ENCODE measurements at places on chromosomes 13 and 19.
A peak's percentile ranks its signal among the peaks of the same experiment; 100 is the strongest.

DNA sequence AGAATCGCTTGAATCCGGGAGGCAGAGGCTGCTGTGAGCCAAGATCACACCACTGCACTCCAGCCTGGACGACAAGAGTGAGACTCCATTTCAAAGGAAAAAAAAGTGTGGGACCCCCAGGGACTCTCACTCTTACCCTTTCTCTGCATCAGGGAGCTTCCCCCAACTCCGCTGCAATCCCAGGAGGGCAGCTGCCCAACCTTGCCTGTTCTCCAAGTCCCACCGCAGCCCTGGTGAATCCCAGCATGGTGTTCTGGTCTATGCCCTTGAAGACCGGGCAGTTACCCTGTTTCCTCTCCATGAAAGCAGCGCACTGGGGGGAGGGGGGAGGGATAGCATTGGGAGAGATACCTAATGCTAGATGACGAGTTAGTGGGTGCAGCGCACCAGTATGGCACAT, 35.7 kb upstream of the DPRX start:
- no peak for DNase-seq

GRCh38 chr19:6613711-6614110, 22.8 kb upstream of the CD70 start:
- DNase-seq: no peak

DNA sequence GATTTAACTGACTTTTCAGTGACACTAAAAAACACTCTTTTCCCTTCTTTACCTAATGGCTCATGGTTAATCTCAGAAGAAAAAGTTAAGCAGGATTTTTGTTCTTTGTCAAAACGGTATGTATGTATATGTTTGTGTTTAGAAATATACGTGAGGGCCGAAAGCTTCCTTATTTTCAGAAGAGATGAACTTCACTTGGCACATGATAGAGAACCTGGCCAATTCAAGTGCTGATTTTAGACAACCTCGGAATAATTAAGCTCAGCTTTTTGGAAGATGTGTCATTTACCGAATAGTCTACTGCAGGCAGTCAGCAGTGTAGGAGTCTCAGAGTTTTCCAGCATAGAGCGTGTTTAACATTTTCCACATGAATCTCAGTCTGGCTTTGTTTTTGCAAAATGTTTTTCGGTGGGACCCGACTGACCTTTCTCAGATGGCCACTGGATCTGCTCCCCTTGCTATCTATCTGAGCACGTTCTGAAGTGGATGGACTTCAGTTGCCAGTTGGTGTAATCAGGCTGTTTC, 4.6 kb downstream of the RNASEH2B start:
- DNase-seq: no peak

GRCh38 chr19:19110410-19111135, 27.7 kb downstream of the TMEM161A start:
- DNase-seq: no peak

DNA sequence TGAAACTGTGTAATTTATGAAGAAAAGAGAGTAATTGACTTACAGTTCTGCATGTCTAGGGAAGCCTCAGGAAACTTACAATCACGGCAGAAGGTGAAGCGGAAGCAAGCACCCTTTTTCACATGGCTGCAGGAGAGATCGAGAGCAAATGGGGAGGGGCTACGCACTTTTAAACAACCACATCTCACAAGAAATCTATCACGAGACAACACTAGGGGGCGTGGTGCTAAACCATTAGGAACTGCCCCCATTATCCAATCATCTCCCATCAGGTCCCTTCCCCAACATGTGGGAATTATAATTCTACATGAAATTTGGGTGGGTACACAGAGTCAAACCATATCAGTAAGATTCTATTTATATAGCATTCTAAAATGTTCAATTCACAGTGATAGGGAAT, 114.8 kb upstream of the TRPC4 start:
- no peak for DNase-seq

DNA sequence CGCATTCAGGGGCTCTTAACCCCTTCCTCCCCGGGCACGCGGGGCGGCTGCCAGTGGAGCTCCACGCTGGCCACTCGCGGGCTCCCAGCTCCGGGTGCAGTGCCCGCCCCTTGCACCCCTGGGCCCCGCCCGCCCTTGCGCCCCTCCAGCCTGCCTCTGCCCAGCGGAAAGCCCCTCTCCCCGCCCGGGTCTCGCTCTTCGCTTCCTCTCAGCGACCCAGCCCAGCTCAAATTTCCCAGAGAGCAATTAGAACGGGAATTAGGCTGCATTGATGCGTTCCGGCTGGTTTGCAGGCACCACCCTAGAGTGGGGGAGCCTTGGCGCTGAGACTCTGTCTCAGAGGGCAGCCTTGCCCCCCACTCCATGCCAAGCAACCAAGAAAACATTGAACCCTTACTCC, 1.8 kb upstream of the GSX1 start:
- DNase-seq: no peak

DNA sequence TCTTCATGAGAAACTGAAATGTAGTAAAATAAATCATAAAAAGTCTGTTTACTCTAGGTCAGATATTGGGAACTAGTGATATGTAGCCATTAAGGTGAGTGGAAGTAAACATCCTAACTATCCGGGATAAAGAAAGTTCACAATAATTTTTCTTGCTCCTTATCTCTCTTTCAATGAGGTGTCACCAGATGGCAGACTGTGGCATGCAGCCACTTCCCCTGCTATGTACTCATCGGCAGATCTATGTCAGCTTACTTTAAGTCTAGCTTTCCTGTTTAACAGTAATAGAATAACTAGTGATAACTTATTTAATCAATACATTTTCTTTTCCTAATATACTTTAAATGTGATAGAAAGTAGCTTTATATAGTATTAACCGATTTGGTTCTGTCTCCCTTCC, 181.9 kb downstream of the NDFIP2 start:
- DNase-seq: no peak

DNA sequence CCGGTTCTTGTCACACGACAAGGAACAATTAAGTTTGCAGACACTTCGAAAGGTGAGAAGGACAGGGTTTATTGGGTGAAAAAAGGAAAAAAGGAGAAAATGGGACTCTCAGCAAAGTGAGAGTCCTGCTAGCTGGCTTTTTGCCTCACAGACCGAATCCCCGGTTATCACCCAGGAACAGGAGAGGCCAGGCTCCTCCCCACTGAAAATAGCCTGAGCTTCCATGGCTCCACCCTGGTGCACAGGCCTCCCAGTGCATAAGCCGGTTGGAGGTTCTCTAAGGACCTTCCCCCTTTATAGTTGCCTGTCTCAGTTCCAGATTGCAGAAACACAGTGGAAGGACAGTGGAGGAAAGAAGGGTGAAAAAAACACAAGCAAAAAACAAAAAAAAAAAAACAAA, 571.7 kb downstream of the KCTD12 start:
- no peak for DNase-seq

DNA sequence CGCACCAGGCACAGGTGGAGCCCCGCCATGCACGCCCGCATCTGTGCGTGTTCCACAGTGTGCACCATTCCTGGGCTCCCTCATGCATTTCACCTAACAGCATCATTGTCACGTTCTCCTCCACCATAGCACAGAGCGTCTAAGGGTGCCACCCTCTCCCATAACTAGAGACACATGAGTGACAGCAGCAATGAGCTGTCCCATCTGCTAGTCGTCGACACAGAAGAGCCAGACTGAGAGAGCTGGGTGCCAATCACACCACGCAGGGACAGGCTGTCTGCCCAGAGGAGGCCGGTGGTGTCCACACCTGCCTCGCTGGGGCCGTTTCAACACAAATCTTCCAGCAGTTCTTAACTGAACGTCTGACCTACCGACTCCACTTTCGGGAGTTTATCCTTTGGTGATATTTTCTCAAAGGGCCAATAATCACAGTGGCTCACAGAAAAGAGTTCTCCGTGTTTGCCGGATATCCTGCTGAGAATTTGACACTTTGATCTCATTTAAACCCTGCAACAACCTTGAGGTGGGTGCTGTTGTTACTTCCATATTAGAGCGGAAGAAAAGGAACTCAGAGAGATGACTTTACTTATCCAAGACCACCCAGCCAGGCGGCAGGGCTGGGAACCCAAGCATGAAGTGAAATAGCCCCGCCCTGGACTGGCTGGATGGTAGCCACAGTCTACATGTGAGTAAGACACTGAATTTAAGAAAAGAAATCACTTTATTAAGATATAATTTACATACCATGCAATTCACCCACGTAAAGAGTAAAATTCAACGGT, 16.2 kb downstream of the CLEC11A start:
- DNase-seq: no peak

- peak; percentile 10 for DNase-seq
These were observed 1.3 kb downstream of the SLC25A42 start for GRCh38 chr19:19064811-19065745.

GRCh38 chr13:98432638-98433037, 144.3 kb downstream of the STK24 start:
- DNase-seq: no peak

- no peak for DNase-seq
These were observed 56.1 kb upstream of the ADGRE5 start for GRCh38 chr19:14325134-14325533.

GRCh38 chr19:1783874-1784273, 28.2 kb downstream of the ATP8B3 start:
- DNase-seq: no peak

DNA sequence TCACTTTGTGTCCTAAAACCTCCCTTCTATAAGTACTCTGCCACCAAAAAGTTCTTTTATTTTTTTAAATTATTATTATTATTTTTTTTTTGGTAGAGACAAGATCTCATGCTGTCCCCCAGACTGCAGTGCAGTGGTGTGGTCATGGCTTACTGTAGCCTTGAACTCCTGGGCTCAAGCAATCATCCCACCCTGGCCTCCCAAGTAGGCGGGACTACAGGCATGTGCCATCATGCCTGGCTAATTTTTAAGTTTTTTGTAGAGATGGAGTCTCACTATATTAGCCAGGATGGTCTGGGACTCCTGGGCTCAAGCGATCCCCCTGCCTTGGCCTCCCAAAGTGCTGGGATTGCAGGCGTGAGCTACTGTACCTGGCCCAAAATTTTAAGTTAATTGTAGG, 29.1 kb upstream of the GPI start:
- DNase-seq: no peak

DNA sequence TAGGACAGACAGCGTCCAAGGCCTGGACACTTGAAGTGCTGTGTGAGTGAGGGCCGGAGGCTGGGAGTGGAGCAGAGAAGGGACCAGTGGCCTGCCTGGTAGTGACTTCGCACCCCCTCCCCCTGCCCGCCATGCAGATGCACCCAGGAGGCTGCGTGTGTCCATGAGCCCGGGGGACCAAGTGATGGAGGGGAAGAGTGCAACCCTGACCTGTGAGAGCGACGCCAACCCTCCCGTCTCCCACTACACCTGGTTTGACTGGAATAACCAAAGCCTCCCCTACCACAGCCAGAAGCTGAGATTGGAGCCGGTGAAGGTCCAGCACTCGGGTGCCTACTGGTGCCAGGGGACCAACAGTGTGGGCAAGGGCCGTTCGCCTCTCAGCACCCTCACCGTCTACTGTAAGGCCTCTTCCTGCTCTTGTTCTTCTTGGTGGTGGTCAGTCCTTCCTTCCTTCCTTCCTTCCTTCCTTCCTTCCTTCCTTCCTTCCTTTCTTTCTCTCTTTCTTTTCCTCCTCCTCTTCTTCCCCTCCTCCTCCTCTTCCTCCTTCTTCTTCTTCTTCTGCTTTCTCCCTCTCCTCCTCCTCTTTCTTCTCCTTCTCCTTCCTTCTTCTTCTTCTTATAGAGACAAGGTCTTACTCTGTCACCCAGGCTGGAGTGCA, 6.0 kb upstream of the FFAR1 start:
- DNase-seq: no peak
